Psoas muscle (tissue), 8 donors: ENCODE measurements at places on chromosomes 6 and 20. TPM values are rescaled to one million over a fixed set of nuclear protein-coding genes. Genes with fewer than 3 reads are reported as not detected.

The ZSCAN31 gene
- total RNA-seq: 4.8 TPM

DNA sequence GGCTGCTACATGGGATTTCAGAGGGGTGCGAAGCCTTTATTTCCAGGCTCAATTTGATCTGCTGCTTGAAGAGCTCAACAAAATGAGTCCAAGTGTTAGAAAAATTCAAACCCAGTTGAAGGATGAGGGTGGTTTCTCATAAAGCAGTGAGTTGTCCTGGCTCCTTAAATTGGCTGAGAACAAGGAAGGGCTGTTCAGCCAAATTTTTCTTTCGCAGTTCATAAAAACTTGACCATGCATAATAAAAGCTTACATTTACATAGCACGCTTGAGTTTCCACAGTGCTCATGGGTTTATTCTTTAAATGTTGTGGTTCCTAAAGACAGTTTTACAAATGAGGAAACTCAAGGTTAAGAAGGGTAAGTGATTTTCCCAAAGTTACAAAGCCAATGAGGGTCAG, 174.4 kb upstream of the FOXA2 start:
- DNase-seq: no peak

GRCh38 chr20:63746751-63747315, 7.3 kb downstream of the SLC2A4RG start:
- peak; percentile 55 for DNase-seq

GRCh38 chr6:3001773-3002293, 2.1 kb downstream of the NQO2 start:
- no peak for DNase-seq

DNA sequence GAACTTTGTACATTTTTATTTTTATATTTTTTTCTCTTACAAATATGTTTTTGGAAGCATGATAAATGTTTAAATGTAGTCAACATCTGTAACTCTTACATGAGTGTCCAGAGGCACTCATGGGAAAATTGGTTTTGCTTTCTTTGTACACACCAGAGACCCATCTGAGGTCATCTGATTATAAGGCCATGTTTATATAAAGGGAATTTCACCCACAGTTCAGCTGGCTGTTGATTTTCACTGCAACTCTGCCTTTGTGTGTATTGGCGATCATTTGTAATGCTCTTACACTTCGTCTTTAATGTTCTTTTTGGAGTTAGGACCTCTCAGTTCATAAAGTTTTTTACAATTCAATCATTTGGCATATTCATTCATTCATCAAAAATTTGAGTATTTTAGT, 28.1 kb downstream of the RIOK1 start:
- DNase-seq: no peak

DNA sequence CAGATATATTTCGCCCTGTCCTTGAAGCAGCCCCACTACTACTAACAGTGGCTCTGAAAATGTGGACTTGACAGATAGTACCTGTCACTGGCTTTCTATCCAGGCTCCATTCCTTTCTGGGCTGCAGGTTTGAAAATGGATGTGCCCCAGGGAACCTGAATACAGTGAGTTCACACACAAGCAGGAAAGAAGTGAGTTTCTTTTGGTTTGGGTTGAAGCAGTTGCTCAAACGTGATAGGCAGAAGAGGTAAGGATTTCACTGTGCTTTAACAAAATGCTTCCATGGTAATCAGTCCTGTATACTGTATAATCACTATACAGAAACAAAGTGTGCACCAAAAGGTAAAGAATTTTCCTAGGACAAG, 382.9 kb downstream of the PRKN start:
- DNase-seq: no peak

The THEMIS gene
- total RNA-seq: 0.61 TPM

DNA sequence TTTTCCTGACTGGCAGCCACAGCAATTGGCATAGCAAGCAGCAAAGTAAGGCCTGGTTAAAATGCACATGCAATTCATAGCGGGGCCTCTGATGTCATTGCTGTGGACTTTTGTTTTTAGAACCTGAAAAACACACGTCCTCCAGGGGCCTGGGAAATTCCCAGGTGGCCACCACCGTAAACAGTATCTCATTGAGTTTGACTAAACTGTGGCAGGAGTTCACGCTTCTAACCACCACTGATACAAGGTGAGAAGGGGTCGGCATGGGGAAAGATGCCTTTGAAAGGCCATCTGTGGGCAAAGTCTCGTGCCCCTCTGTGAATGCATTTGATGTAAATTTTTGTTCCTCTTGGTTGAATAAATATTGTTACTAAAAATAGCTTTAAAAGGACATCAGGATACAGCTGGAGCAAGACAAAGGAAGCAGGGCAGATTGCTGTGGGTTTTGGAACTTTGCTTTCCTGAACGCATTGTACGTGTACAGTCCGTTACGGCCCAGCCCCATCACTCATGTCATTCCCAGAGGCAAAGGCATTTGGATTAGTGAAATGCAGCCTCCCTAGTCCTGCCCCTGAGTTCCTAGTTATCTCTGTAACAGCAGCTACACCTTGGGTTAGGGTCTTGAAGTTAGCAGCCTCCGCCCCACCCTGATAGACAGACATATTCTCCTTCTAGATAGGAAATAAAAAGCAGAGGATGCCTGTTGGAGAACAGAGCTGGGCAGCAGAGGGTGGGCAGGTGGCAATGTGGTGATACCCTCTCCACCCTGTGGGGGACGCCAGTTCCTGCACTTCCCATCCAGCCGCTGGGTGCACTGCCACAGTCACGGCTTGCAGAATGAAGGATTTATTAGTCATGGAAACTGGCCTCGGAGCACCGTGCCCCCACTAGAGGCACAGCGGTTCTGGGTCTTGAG, 80.3 kb downstream of the ZDHHC14 start:
- DNase-seq: no peak

GRCh38 chr6:113350461-113350860, 506.7 kb upstream of the MARCKS start:
- no peak for DNase-seq

The PIGU gene
- 15.0 TPM for total RNA-seq

GRCh38 chr20:49237531-49237930, 18.3 kb downstream of the DDX27 start:
- DNase-seq: no peak

- no peak for DNase-seq
Observed at GRCh38 chr20:18983796-18984195, 170.2 kb downstream of the SCP2D1 start.

The SLC22A7 gene
- not detected for total RNA-seq

DNA sequence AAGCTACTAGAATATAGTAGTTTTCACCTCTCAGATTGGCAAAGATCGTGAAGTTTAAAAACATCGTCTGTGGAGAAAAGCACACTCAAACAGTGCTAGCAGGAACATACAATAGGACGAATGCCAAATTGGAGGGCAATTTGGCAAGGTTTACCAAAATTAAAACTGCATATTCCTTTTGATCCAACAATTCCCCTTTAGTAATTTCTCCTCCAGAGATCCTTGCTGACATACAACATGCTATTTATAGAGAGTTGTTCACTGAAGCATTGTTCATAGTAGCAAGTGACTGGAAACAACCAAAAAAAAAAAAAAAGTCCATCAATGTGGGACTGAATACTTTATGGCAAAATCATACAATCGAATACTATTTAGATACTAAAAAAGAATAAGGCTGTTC, 202.2 kb downstream of the ATXN1 start:
- DNase-seq: no peak

DNA sequence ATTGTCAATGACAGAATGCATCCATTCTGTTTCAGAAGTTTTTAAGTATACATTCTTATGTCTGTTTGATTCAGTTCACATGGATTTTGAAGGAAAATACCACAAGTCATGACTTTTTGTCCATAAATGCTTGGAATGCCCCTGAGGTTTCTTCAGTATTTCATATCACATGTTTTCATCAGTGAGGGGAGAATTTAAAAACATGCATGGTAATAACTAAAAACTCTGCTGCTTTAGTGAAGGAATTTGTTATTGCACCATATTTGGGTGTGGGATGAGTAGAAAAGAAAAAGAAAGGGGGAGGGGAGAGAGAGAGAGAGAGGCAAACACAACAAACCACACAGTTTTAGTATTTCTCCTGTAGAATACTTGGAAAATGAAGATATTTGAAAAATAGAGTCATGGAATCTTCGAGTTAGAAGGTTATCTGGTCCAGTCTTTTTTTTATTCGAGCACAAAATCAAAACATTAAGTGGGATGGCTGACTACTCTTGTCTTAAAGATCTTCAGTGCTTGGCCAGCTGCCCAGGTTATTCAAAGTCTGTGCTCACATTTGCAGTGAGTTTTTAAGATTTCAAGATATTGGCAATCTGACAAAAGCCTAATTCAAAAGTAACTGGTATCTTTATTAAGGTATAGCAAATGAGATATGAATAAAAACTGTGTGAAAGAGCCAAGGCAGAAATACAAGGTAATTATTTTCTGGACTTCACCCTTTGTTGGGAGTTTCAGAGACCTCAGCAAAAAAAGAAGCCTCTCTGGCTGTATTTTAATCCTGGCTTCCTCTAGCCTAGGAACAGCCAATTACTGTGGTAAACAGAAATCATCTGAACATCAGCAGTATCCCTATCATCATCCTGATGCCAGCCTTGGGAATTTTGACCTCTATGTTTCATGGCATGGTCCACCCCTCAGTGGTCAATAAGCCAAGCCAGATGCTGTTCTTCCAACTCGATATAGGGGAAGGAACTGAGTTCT, 687.9 kb upstream of the CITED2 start:
- no peak for DNase-seq

- DNase-seq: peak; percentile 47
Observed at GRCh38 chr20:46512943-46513844, at the start of gene ZNF334. Gene ZNF334, minus strand, starts transcription at chr20:46513559. Its CDS starts 1,457 bp downstream, at chr20:46512102.

- DNase-seq: peak; percentile 78
Observed at GRCh38 chr6:30769088-30769852, 24.9 kb upstream of the IER3 start.

The VSX1 gene
- total RNA-seq: not detected

GRCh38 chr20:60238992-60239660, 280.9 kb downstream of the CDH26 start:
- no peak for DNase-seq

The MRAP2 gene
- not detected for total RNA-seq

DNA sequence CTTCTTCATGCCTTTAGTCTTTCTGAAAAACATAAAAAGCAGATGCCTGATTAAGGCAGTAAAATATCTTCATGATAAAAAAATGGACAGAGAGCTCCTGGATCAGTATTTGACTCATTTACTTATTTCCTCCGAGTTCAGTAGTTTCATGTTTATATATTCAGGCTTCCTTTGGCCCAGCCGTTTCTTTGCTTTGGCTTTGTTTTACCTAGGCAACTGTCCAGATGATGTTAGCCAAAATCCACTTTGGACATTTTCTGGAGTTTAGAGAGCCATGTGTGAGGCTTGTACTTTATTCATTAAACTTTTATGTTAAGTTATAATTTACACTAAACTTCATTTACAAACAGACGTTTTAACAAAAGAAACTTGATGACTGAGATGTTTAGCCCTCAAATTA, 307.1 kb upstream of the RSPO3 start:
- DNase-seq: no peak

The CASS4 gene
- 0.73 TPM for total RNA-seq

DNA sequence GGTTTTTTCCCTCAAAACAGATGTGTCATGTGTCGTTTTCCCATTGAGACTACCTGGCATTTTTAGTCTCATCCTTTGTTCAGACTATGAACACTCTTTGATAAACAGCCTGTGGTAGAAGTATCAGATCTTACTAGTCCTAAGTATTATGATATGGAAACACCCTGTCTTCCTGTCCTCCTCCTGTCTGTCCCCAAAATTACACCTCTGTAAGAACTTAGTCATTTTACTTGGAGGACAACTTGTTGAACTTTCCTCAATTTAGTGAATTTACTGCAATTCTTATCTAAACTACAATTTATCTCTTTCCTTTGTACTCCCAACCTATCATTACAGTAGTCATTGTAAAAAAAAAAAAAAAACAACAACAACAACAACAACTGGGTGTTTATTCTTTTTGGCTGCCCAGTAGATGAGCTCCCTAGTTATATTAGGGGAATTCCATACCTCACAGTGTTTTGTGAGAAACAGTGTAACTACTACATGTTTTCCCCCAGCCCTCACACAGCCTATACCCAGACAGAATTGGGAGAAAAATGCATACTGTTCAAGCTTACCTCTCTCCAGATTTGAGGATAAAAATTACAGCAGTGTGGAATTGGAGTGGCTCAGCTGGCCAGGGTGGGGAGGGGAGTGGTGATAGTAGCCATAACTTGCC, 18.5 kb upstream of the ERVFRD-1 start:
- DNase-seq: no peak

- no peak for DNase-seq
Observed at GRCh38 chr6:103002282-103002681, 1608.8 kb downstream of the GRIK2 start.

GRCh38 chr6:31834367-31835250, 7.1 kb downstream of the HSPA1B start:
- peak; percentile 94 for DNase-seq

DNA sequence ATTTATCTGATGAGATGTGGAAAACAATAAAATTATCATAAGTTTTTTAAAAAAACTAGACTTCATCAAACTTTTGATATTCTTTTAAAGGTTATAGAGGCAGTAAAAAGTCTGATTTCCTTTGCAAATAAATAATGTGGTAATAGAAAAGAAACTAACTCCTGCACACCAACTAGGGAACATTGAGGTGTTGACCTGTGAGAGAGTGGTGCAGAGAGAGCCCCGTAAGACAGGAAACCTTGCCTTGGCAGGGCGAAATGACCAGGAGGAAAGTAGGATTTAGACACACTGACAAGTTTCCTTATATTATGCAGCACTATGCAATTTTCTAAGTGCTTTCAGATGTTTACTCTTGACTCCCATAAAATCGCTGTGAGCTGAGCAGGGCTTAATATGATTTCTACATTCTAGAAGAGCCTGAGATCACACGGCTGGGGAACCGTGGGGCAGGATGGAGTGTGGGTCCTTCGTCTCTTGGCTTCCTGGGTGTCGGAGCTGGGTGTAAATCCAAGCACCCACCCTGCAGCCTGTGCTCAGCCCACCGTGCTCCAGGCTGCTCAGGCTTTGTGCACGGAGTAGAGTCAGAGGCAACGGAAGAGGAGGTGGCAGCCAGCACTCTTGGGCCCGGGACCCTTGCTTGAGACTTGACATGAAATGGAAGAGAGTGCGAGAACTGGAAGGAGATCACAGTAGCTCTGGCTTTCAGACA, 61.3 kb upstream of the FOXQ1 start:
- DNase-seq: no peak

DNA sequence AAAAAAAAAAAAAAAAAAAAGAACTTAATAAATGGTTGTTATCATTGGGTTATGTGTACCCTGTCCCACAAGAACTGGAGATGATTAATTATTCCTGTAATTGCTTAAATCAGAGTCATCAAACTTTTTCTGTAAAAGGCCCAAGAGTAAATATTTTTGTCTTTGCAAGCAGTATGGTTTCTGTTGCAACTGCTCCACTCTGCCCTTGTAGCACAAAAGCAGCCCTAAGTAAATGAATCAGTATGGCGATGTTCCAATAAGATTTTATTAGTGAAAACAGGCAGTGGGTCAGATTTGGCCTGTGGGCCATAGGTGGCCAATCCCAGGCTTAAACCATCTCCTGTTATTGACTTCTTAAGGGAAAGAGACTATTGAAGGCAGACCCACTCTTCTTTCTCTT, 252.7 kb downstream of the TSHZ2 start:
- no peak for DNase-seq

GRCh38 chr6:32196682-32197616, 4.5 kb upstream of the GPSM3 start:
- DNase-seq: no peak

The KHDC1L gene
- not detected for total RNA-seq

GRCh38 chr20:49889001-49889934, 26.1 kb downstream of the SPATA2 start:
- no peak for DNase-seq

The PRSS16 gene
- not detected for total RNA-seq

- no peak for DNase-seq
Observed at GRCh38 chr6:73722318-73723060, 26.5 kb downstream of the CD109 start.
